Renal cortical epithelial cell (primary cell): ENCODE measurements at places on chromosomes 5 and 9. TPM values are rescaled to one million over a fixed set of nuclear protein-coding genes. Genes with fewer than 3 reads are reported as not detected.

- DNase-seq = no peak
Measured at GRCh38 chr9:93801581-93802284, 153.4 kb downstream of the BARX1 start.

GRCh38 chr9:124347968-124348358 is 67.3 kb downstream of the PSMB7 start:
- no peak for DNase-seq

DNA sequence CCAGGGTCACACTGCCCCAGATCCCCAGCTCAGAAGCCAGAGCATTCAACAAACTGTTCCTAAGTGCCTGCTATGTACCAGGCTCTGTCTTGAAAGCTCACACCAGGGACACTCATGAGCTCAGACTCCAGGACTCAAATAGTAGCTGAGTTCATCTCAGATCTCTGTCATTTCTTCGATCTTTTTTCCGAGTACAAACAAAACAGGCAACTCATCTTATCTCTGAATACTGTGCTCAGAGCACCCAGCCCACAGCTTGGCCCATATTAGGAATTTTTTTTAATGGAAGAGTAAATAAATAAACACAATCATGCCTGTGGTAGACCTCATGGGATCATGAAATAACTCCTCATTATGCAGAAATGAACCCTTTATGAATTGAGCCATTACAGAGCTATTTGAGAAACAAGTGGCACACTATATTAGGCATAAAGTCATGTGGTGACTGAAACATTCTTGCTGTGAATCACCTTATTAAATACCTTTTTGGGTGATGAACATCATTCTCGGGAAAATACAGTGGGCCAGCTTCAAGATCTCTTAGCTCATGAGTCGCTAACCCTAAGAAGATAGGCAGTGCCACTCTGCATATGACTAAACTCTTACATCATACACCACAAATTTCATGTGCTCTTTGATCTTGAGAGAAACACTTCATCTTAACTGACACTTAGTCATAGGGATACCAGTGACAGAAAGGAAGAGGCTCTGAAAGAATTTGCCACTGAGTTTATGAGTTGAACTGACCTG is 9.9 kb downstream of the SH3RF2 start:
- DNase-seq = peak; percentile 96

DNA sequence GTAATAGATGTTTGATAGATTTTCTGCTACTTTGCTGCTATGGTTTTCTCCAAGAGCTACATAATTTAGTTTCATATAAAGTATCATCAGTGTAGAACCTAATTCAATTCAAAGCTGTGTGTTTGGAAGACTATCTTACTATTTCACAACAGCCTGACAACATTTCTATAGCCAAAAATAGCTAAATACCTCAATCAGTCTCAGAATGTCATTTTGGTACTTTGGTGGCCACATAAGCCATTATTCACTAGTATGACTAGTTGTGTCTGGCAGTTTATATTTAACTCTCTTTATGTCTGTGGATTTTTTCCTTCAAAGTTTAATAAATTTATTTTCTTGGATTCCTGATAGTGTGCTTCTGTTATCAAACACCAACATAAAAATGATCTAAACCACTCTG is 35.1 kb upstream of the CCDC152 start:
- DNase-seq = peak; percentile 4

Gene SPAG8
- 0.80 TPM in 1 of 2 replicates, not detected in the other for total RNA-seq

GRCh38 chr9:25960178-25960577 is 281.9 kb upstream of the TUSC1 start:
- DNase-seq = no peak

DNA sequence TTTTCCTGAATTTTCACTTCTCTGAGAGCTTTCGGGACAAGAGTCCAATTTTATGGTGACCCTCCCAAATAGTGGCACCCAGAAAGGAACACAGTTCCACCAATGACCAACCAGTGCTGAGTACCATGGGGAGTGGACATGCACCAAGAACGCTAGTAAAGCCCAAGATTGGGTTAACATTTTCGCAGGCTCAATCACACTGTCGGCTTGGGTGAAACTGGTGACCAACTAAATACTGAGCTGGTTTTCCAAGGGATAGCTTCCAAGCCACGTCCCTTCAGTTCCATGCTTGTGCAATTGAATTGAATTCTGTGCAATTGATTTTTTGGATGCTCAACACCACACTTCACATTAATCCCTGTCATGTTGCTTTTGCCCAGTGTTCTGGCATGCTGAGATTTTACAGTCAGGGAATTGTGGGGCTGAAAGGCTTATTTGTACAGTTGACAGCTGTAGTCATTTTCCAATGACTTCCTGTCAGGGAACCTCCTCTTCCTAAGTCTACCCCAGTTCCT is 37.6 kb upstream of the TRMT10B start:
- no peak for DNase-seq

DNA sequence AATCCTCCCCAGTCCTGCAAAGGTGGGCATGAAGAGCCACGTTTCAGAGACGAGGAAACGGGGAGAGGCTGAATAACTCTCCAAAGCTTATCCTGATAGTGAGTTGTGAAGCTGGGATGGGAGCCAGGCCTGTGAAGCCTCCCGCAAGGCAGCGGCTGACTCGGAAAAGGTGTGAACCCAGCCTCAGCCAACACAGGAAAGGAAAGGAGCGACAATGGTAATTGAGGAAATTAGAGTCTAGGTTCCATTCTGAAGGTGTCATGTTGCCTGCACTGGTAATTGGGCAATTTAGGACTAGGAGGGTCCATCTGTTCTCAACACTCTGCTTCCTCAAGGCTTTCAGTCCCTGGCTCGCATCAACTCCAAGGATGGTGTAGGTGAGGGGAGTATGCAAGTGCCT is 83.4 kb downstream of the LIFR start:
- no peak for DNase-seq

GRCh38 chr5:151676314-151676712 is 10.4 kb downstream of the SPARC start:
- no peak for DNase-seq

DNA sequence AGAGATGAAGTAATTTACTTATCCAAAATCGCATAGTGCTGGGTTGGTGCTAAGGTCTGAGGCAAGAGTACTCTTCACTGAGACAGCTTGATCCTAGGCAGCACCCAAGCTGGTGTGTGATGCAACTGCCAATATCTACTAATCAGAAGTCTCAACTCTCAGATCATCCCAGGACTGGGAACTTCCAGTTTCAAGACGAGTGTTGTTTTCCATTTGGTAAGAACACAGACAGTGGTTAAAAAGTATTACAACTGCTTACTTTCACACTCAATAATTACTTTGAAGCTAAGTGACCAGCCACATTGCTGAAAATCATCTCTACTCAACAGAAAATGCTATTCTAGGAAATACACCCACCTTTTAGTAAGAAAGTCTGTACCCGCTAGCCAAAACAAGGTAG is 45.3 kb downstream of the FBXW11 start:
- no peak for DNase-seq
